ENCODE measurements at places on chromosomes 11 and 22.

GRCh38 chr11:206526-207207 is 532 bp downstream of the BET1L start:
- DNase-seq = no peak

GRCh38 chr22:27504360-27505253 is 296.9 kb downstream of the MN1 start:
- DNase-seq = no peak

DNA sequence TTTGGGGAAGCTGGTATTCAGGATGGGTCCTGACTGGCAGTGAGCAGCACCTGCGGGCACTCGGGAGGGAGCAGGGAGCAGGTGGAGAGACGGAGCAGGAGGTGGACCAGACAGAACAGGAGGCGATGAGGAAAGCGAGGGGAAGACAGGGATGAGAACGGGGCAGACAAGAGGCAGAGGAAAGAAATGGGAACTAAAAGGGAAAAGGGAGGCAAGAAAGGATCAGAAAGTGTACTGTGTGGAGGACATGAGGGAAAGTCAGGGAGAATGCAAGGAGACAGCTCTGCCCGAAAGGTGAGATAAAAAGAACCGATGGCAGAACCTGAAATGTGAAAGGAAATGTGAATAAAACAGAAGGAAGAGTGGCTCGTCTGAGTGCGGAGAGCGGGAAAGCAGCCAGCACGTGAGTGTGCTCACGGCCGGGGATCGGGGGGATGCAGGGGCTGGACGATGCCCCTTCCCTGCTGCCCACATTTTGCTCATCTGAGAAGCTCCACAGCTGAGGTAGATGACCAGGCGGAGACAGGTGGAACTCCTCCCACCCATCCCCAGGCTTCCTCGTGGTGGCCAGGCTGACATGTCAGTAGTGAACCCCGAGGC is 494.4 kb upstream of the B3GAT1 start:
- DNase-seq = no peak

DNA sequence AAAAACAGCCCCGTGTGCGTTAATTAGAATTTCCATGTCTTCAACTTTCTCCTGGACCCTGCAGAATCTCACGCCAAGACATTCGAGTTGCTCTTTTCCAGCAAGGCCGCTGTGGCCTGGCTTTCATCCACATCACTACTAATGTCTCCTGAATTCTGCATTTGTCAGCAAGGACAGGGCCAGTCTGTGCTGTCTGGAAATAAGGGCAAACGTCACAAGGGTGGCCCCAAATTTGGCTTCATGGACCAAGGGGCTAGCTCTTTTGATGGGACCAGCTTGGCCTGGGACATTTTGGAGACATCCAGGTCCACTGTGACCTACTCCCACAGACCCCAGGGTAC is 33.4 kb downstream of the KCNQ1OT1 start:
- DNase-seq = no peak

DNA sequence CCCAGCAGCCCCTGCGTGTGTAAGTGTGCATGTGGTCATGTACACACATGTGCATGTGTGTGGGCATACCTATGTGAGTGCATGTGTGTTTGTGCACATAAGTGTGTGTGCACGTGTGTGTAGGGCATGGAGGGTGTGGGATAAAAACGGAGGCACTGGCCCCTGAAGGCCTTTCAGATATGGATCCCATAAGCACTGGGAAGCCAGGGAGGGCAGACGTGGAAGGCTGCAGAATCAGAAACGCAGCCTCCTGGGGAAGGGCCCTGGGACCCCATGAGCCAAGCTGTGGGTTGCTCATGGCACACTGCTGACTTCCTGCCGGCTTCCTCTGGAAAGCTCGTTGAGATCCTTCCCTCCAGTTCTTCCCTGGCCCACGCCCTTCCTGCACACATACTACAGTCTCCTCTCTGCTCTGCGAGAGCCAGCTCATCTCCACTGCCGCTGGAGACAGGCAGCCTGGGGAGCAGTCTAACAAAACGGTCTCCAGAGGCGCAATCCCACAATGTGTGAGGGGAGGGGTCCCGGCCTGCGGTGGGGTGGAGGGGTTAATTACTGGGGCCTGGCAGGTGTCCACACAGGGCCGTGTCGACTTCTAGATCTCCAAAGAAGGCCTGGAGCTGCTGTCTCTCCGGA is 435.2 kb upstream of the B3GAT1 start:
- no peak for DNase-seq

DNA sequence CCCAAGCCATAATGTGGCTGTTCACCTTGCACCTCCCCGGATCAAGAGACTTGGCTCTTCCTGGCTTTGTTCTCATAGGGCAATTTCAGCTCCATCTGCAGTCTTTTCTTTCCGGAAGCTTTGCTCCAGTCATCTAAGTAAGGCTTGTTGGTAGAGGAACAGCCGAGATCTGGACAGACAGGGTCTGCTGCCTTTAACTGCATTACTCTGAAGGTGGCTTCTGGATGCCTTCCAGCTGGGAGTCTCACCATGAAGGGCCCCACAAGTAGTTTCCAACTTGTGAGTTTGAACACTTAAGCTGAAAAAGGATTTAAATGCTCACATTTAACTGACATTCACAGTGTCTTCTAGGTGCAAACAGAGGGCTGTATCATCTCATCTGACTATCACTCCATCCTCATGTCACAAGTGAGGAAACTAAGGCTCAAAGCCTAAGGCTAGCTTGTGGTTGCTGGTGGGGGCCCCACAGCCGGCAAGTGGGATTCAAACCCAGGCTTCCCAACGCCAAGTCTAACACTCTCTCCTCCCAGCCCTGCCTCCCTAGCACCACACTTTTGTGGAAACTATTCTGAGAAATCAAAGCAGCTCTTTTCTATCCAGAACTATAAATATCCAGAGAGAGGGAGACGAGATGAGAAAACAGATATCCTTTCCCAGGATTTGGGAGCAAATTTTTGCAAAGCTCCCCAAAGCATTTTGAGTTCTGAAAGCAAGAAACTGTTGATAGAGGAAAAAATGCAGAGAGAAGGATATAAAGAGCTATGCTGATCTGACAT is 58.4 kb downstream of the GALNT18 start:
- DNase-seq = no peak

GRCh38 chr22:23836692-23837495 is 1.9 kb downstream of the DERL3 start:
- DNase-seq = no peak

GRCh38 chr11:21472261-21472660 is 720.6 kb upstream of the ANO5 start:
- no peak for DNase-seq

GRCh38 chr22:41695211-41695610 is 4.1 kb upstream of the MEI1 start:
- no peak for DNase-seq

DNA sequence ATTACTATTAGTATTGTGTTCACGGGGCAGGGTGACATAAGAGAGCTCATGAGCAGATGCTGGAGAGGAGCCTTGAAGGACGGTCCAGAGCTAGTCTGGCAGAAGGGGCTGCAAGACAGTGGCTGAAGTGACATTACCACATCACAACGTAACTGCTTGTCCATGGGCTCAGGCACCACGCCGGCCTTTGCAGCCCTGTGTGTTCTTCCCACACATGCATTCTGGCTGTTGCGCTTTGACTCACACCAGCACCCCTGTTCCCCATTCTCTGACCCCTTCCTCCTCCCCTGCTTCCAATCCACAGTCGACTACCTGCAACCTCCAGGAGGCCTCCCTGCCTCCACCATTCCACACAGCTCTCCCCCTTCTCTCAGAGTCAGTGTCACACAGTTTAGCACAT is 103.3 kb downstream of the ME3 start:
- no peak for DNase-seq

GRCh38 chr11:115194802-115195110 is 309.5 kb downstream of the CADM1 start:
- DNase-seq = no peak

- no peak for DNase-seq
Observed at GRCh38 chr11:71496421-71496820, 30.6 kb upstream of the KRTAP5-7 start.

- no peak for DNase-seq
Observed at GRCh38 chr11:133905677-133906156, 51.1 kb downstream of the IGSF9B start.

- DNase-seq = no peak
Observed at GRCh38 chr11:135019899-135020298, 607.9 kb upstream of the B3GAT1 start.

DNA sequence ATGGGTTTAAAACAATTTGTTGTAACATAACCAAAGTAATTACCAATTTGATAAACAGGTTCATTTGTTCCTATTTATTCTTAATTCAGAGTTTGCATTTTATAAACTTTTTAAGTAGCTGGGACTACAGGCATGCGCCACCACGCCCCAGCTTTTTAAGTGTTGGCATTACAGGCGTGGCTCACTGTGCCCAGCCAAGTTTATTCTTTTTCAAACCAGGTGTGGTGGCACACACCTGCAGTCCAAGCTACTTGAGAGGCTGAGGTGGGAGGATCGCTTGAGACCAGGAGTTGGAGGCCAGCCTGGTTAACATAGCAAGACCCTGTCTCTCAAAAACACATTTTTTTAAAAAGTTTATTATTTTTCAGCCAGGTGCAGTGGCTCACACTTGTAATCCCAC is 19.1 kb downstream of the PPFIA1 start:
- no peak for DNase-seq

- no peak for DNase-seq
Observed at GRCh38 chr11:68446046-68446725, 14.4 kb upstream of the PPP6R3 start.

GRCh38 chr22:35506259-35506570 is 34.4 kb upstream of the RASD2 start:
- no peak for DNase-seq

DNA sequence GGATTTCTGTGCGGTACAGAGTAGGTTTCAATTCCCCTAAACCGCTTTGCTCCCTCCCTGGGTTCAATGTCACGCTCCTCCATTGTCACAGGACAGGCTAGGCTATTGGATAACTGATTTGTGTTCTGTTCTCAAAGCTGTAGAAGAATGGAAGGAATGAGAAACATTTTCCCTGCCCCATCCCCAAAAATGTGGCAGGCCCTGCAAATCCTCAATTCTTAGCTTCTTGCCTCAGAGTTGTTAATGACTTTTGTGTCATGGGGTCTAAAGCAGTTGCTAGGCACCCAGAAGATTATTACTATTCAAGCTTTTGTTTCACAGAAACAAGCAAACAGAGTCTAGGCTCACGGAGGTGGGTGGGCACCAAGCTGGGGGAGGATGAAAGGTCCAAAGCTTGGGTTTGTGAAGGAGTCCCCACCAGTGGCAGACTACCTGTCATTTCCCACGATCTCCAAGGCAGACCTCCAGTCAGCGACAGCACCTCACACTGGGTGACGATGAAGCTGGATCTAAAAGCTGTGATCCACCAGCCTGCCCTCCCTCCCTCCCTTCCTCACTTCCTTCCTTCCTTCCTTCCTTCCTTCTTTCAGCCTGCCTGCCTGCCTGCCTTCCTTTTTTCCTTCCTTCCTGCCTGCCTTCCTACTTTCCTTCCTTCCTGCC is 1080.2 kb downstream of the OPCML start:
- DNase-seq = no peak

DNA sequence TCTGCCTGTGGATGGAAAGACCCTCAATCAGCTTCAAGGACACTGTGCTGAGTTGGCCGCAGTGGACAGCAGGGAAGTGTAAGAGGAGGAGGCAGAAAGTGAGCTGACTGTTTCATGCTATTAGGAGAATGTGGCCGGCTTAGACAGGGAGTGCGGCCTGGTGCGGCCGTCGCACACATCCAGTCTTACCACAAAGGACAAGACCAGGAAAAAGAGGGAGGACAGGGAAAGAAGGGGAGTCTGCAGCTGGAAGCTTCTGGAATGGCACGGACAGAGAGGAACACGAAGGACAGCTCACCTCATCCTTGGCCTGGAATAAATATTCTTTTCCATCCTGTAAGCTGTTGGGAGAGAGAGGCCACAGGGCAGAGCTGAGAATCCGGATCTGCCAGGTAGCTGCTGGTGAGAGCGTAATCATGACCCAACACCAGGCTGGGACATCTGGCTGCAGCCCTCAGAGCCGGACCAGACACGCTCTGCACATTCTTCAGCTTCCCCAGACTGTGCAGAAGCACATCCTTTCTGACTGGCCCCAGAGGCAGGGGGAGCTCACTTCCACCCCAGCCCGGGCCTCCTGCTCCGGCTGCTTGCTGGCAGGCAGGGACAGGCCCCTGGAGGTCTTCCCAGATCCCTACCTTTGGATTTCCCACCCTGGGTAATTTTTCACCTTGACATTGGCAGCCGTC is 8.6 kb upstream of the RBM4B start:
- no peak for DNase-seq

GRCh38 chr11:10686311-10686710 is 7.2 kb downstream of the IRAG1 start:
- no peak for DNase-seq

GRCh38 chr11:77381729-77382665 is 80.5 kb upstream of the GDPD4 start:
- no peak for DNase-seq

DNA sequence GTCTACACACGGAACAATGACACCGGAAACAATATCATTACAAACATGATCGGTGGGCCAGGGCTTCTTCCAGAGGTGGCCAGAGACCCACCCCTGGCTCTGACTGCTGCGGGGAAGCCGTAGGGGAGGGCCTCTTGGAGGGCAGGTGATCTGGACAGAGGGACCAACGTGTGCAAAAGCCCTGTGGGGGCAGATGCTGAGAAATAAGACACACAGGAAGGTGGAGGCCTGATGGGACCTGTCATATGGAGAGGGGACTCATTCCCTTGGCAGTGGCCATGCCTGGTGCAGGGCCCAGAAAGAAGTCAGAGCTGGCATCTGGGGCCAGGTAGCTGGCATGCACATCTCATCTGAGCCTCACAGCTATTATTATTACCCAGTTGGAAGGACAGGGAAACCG is 1.1 kb downstream of the ALDH3B2 start:
- DNase-seq = no peak

DNA sequence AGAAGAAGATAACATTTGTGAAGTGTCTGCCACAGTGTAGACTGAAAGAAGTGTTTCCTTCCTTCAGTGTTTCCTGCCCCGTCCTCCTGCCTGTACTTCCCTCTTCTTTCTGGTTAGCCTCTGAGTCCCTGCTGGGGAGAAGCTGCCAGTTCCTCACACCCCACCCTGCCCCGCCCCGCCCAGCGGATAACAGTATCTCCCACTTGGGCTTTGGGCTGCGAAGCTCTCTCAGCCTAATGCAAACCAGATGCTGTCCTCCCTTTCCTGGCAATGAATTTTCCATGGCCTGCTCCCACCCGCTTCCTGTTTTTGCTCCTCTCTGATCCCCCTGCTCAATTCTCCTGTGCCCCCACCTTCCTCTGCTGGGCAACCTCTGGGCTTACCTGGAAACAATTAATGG is 5.2 kb upstream of the RAB3IL1 start:
- DNase-seq = no peak

DNA sequence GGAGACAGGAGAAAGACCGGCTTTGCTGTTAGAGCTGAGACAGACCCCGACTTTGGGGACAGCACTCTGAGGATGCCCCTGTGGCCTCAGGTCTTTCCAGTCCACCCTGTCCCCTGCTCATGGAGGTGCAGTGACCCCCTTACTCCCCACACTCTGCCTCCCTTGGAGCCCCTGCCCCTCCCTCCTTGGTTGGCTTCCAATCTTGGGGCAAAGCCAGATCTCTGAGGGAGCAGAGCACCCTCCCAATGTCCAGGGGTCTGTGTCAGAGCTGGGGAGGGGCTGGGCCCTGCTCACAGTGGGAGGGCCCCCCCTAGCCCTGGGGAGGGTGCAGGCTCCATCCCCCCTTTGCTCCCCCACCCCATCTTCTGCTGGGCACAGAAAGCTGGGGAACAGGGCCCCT is 50.0 kb downstream of the IGLL1 start:
- no peak for DNase-seq
